Nucleus accumbens (tissue), 56 donors: ENCODE measurements at places on chromosomes 2 and 18.

GRCh38 chr2:147610496-147611040 is 234.3 kb upstream of the ACVR2A start:
- no peak for DNase-seq

DNA sequence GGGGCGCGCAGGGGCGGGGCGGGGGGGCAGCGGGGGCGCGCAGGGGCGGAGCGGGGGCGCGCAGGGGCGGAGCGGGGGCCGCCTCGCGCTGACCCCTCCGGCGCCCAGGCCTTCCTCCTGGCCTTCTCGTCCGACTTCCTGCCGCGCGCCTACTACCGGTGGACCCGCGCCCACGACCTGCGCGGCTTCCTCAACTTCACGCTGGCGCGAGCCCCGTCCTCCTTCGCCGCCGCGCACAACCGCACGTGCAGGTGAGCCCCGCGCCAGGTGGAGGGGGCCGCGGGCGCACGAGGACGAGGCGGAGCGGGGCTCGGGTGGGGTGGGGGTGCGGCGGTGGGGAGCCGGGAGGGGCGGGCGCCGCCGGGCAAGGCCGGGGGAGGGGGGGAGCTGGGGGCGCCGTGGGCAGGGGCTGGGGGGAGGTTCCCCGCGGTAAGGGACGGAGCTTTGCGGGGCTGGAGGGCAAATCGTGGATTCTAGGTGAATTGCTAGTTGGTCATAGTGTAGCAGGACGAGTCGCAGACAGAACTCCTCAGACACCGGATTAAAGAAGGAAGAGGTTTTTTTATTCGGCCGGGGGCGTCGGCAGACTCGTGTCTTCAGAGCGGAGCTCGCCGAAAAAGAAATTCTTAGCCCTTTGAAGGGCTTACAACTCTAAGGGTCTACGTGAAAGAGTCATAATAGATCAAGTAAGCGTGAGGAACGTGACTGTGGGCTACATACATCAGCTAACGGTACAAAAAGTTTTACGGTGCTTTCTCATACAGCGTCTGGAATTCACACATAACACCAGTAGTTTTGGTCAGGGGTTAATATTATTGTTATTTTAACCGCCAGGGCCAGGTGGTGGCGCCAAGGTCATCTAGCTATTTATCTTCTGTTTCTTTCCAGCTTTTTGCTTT is 29.9 kb downstream of the ANO7 start:
- peak; percentile 32 for DNase-seq

DNA sequence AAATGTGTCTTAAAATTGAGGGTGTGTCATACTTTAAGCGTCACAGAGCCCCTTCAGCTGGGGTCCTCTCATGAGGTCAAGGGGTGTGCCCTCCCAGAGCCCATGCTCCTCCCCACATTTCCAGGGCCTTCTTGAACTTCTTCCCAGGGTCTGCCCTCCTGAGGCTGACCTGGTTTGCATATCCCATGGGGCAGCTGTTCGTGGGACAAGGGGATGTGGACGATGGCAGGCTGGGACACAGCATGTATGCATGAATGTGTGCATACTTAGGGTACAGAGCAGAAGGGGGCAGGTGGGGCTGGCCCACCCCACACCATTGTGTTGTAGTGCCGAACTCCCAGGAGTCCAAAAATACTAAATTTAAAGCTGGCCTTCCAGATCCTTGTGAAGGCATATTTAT is 46.2 kb upstream of the TAF1B start:
- DNase-seq: no peak

DNA sequence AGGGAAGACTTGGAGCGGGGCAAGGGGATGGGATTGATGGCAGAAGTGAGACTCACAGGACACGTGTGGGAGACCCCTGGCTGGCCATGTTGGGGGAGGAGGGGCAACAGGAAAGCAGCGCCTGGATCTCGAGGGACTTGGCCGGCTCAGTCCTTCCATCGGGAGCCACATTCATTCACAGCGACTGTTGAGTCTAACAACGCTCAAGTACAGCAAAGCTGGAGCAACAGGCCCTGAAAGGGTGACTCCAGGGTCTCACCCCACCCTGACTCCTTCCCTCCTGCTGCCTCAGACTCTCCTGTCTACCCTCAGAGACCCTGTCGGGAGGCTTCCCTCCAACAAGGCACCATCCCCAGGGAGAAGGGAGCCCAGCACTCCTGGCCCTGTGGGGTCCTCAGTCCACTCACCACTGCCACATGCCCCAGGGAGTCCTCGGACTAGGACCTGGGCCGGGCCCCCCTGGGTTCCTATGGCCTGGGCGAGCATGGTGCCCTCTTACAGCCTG is 14.8 kb upstream of the ALPI start:
- no peak for DNase-seq

GRCh38 chr2:64144057-64145013 is at the start of gene PELI1:
PELI1 (minus strand) TSS chr2:64144420; CDS start chr2:64108310, 36,110 bp downstream.
- DNase-seq: peak; percentile 99

GRCh38 chr2:124534028-124534427 is 508.9 kb downstream of the CNTNAP5 start:
- no peak for DNase-seq

GRCh38 chr2:216538538-216538937 is 39.9 kb downstream of the RPL37A start:
- no peak for DNase-seq

- DNase-seq: no peak
Measured at GRCh38 chr2:71069376-71069775, 928 bp downstream of the NAGK start.

DNA sequence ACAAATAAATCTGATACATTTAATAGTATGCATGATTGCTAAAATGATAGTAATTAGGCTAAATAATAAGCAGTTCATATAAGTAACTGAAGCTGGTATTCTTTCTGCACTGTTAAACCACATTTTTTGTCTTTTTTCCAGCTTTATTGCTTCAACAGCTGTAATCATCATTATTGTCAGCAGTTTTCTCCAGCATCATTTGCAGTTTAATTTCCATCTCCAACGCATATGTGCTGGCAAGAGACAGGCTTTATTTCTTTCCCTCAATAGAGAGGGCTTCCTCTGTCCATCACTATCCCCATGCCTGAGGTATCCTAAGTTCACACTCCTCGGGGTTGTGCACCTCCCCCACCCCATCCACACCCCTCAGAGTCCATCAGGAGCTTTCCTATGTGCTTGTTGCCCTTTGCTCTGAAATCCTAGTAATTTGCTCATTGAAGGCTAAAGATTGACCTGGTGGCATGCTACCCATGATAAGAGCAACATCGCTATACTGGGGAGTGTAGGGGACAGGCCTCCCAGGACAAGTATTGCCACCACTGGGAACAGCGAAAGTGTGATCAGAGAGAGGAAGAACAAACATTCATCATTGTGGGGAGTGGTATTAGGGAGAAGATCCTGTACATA is 37.1 kb downstream of the B4GALT6 start:
- DNase-seq: no peak

DNA sequence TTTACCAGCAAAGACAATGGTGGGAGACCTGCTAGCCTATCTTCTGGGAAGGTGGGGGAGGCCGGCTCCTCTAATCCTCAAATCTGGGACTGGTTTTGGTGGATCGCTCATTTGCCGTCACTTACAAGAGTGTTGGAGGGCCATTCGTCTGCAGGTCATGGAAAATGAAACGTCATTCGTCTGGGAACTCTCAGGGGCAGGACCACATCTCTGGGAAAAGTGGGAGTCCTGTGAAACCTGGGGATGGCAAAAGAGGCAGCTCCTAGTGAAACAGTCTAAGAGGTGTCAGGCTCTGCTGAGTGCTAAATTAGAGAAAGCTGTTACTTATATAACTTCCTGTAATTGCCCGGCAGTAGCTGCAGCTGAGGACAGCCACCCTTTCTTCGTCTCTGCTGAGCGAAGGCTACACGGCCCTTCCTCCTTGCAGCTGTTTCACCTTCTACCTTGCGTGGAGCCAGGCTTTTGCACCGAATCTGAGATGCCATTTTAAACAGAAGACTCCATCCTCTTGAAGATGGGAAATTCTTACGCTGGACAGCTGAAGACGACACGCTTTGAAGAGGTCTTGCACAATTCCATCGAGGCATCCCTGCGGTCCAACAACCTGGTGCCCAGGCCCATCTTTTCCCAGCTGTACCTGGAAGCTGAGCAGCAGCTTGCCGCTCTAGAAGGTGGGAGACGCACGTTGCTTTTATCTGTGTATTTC is 22.4 kb downstream of the GREB1 start:
- no peak for DNase-seq

GRCh38 chr2:36069074-36069473 is 286.5 kb upstream of the CRIM1 start:
- DNase-seq: no peak

DNA sequence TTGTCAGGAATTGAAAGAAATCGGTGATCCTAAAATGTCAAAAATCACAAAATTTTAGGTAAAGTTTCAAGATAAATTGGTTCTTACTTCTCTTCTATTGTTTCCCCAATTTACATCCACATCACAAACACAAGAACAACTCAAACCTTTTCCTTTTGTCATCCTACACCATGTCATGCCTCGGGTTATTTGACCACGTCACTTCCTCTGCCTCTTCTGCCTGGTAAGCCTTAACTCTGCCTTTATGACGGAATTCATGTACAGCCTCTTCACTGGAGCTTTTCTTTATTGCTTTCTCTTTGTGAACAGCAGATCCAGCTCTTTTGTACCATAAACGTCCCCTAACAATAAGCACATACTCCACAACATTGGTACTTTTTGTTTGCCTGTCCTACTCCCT is 258.0 kb downstream of the DPP10 start:
- DNase-seq: no peak

DNA sequence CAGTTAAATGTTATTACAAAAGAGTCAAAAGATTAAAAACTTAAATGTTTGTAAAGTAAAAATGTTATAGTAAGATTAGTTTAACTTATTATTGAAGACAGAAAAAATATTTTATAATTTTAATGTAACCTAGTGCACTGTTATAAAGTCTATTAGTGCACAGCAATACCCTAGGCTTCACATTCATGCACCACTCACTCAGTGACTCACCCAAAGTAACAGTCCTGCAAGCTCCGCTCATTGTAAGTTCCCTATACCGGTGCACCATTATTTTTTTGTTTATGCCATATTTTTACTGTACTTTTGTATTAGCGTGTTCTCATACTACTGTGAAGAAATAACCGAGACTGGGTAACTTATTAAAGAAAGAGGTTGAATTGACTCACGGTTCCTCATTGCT is 759.7 kb upstream of the CDH7 start:
- no peak for DNase-seq

GRCh38 chr2:138415985-138416384 is 85.6 kb upstream of the SPOPL start:
- no peak for DNase-seq

DNA sequence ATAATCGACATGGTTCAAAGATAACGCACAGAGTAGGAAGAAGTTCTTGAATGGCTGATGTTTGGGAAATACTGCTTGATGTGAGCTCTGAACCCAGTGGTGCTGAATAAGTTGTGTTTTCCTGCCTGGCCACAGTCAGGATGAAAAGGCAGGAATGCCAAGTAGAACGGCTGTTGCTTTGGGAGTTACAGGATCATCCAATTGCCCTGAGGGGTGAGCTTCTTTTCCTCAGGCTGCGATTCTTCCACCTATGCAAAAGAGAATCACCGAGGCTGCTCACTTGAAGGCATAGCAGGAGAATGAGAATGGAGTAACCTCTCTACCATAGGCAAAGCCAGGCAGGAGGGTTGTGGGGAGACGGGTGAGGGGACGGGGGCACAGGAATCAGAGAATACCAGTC is 14.4 kb upstream of the IGFBP2 start:
- no peak for DNase-seq

DNA sequence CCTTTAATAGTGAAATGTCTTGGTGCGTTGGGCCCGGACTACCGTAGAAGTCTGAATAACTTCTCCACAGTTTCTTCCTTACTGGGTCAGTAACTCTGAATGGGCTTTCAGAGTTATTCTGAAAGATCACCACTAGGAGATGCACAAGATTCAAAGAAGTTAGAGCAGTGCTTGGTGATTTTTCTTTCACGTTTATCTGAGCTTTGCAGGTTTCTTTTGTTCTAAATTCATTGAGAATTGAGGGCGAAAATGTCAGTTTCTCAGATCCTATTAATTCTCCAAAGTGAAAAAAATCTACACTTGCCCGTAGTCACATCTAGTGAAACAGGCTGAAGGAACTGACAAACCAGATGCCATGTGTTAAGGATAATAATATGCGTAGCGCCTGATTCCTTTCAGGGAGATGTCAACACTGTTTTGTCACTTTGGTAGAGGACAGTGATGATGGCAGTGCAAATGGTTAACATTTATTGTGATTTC is 70.1 kb downstream of the QPCT start:
- DNase-seq: no peak

- DNase-seq: no peak
Measured at GRCh38 chr2:6838673-6839319, 26.9 kb downstream of the CMPK2 start.

DNA sequence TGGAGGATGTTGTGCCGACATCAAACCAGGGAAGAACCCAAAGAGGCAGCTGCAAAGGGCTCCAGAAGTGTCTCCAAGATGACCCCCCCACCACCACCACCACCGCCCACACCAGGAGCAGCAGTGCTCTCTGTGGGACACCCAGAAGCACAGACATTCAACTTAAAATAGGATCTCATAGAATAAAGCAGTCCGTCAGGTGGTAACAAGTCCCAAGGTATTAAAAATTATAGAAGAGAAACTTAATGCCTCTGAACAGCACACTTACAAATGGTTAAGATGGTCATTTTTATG is 155.5 kb upstream of the ID2 start:
- DNase-seq: no peak

- no peak for DNase-seq
Measured at GRCh38 chr2:129078548-129078947, 759.9 kb upstream of the HS6ST1 start.

DNA sequence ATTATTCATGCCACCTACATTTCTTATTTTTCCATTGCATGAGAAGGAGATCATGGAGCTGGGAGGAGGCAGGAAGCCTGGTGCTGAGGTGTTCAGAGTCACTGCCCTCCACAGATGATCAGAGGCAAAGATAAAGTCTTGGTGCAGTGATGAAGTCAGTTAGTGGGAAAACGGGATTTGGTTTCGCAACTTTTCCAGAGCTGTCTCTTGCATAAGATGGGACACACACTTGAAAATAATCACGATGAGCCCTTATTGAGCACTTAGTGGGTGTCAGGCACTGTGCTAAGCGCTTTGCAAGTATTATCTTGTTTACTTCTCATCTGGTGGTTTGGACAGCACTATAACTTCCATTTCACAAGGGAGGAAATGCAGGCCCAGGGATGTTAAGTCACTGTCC is 222.1 kb upstream of the SMAD2 start:
- no peak for DNase-seq

GRCh38 chr2:32559136-32559535 is 68.7 kb upstream of the TTC27 start:
- DNase-seq: peak; percentile 72

GRCh38 chr2:169647496-169647895 is 46.7 kb downstream of the CFAP210 start:
- DNase-seq: no peak

DNA sequence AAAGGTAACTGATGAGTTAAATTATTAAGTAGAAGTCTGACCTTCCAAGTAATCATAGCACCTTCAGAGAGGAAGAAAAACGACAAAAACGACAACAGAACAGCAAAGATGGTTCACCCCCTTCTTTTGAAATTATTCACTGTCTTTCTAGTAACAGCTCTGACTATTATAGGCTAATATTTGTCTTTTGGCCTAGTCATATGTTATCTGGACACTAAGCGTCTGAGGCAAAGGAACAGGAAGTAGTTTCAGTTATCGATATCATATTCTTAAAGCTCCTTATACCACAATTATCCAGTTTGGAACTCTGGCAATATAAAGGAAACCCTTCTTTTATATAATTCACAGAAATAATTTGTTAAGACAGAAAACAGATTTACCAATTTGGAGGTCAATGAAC is 27.6 kb upstream of the SLC40A1 start:
- no peak for DNase-seq
